ENCODE measurements at places on chromosomes 1 and 21.

GRCh38 chr1:184860535-184860934, 105.9 kb upstream of the EDEM3 start:
- DNase-seq: no peak

DNA sequence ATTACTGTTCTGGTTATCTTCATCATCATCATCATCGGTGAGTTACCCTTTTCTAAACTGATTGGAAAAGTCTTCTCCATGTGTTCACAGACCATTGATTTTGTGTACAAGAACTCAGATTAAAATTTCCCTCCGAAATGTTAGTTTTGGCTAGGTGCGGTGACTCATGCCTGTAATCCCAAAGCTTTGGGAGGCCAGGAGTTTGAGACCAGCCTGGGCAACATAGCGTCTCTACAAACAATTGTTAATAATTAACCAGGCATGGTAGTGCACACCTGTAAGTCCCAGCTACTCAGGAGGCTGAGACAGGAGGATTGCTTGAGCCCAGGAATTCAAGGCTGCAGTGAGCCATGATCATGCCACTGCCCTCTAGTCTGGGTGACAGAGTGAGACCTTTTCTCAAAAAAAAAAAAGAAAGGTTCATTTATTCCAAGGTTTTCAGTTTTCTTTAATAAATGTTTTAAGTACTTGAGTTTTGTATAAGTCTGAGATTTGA, 5.9 kb upstream of the PER3 start:
- DNase-seq: no peak

DNA sequence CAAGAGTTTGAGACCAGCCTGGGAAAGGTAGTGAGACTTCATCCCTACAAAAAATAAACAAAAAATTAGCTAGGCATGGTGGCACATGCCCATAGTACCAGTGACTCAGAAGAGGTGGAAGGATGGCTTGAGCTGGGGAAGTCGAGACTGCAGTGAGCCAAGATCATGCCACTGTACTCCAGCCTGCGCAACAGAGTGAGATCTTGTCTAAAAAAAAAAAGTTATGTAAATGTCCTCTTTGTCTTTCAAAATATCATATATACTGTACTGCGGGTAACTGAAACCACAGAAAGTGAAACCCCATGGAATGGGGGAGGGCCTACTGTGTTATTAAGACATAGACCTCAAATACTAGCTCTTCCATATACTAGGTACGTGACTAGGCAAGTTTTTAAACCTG, 20.8 kb downstream of the ACADM start:
- no peak for DNase-seq

- DNase-seq: no peak
These were observed 14.3 kb upstream of the WDTC1 start for GRCh38 chr1:27220096-27220495.

DNA sequence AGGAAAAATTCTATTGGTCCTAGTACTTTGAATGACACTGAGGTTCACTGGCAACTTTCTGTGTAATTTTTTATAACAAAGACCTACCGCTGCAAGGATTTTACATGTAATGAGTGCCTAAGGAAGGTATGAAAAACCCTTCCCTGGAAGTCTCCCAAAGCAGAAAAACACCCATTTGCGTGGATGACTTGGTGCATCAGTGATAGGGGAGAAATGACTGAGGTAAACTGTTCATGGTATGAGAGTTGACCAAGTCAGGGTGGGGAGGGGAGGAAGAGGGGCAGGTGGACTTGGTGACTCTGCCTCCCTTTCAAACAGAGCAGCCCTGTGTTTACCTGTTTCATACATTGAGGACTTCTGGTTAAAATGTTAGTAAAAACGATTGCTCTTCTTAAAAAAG, 78.8 kb upstream of the IPO9 start:
- no peak for DNase-seq

- DNase-seq: no peak
These were observed 17.4 kb downstream of the KIAA0319L start for GRCh38 chr1:35539824-35540261.

DNA sequence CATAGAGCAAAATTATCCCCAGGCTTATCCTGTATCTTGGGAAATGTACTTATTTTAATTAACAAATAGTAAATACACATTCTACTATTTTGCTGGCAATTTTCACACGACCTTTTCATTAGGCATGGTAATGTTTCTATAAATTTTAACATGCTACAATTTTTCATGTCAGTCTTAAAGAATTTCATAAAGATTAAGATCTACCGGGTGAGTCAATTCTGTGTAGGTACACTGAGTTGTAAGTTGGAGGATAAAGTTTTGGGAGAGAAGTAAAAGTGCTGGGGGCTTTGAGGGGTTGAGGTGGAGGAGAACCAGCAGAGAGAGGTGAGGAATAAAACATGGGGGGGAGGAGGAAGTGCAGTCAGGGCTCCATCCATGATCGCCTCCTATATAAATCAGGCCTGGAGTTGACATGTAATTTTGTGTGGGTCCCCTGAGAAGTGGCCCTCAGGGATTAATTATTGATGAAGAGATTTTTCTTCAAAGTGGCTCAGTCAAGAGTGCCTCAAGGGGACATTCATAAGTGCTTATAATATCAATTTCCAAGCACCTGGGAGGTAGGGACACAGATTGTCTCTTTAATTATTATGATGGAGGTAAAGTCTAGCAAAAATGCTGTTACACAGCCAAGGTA, 7.2 kb downstream of the DPYD start:
- no peak for DNase-seq

GRCh38 chr1:31166462-31166861, 73.2 kb downstream of the NKAIN1 start:
- DNase-seq: no peak

DNA sequence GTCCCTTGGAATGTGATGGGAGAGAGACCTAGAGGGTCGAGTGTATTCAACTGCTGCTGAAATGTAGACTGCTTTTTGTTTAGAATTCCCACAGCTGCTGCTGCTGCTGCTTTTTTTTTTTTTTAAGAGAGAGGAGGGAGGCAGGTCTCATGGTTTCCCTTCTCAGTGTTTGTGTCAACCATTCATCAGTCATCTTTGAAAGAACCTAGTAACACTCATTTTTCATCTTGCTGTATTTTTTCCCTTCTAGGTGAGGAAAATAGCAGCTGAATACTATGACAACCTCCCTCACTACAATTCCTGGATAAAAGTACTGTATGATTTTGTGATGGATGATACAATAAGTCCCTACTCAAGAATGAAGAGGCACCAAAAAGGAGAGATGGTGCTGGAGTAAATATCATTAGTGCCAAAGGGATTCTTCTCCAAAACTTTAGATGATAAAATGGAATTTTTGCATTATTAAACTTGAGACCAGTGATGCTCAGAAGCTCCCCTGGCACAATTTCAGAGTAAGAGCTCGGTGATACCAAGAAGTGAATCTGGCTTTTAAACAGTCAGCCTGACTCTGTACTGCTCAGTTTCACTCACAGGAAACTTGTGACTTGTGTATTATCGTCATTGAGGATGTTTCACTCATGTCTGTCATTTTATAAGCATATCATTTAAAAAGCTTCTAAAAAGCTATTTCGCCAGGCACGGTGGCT, 9.2 kb downstream of the DEGS1 start:
- no peak for DNase-seq

GRCh38 chr1:227428803-227429202, 110.5 kb upstream of the CDC42BPA start:
- DNase-seq: no peak

DNA sequence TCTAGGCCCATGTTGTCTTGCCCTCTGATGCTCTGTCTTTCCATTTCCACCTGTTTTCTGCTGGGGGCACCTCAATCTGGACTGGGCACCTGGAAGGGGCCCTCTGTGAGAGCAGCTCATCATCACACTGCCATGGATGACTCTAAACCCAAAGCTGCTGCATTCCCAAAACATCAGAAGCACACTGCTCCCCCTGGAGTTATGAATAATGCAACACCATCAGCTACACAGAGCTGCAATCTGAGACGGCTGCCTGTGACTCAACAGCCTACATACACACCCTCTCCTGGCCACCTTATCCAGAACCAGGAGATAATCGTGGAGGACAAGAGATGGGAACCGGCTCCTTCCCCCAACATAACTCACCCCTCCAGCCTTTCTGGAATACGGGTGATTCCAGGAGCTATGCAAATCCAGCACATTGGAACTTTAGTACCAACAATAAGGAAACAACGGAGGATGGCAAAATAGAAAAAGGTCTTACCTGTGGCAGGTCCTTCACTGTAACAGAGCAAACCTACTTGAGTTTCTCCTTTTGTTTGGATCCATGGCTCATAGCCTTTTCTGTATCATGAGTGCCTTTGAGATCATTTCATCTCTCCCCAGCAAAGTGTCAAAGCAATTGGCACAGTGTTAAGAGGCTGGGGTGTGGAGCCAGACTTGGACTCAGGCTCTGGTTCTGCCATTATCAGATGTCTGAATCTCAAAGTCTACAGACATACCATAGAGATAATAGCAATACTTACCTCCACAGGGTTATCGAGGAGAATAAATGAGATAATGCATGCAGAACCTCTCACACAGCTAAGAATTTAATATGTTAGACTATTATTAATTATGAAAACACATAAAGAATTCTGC, 29.3 kb downstream of the AK2 start:
- DNase-seq: no peak

DNA sequence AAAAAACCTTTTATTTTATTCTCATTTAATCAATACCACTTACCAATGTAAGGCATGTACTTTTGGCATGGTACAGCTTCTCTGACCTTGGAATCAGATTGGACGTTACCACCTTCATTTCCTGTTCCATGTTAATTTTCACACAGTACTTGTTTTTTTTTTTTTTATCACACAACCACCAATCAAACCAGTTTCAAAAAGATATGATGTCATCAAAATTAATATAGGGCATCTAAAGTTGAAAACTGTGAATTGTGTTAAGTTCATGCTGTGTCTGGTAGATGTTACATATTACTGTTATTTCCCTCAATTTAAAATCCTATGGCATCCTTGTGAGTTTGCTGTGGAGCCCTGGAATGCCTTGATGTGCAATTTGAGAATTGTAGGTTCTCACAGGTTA, 85.1 kb downstream of the NPHS2 start:
- no peak for DNase-seq

DNA sequence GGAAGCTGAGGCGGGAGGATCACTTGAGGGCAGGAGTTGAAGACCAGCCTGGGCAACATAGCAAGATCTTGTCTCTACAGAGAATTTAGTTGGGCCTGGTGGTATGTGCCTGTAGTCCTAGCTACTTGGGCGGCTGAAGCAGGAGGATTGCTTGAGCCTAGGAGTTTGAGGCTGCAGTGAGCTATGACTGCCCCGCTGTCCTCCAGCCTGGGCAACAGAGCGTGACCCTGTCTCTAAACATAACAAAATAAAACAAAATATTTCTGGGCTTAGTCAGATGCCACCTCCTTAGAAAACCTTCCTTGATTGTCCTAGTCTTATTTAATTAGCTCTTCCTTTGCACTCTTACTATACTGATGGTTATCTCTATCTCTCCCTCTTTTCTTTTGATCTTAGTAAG, 8.5 kb downstream of the TGFB2 start:
- DNase-seq: no peak

DNA sequence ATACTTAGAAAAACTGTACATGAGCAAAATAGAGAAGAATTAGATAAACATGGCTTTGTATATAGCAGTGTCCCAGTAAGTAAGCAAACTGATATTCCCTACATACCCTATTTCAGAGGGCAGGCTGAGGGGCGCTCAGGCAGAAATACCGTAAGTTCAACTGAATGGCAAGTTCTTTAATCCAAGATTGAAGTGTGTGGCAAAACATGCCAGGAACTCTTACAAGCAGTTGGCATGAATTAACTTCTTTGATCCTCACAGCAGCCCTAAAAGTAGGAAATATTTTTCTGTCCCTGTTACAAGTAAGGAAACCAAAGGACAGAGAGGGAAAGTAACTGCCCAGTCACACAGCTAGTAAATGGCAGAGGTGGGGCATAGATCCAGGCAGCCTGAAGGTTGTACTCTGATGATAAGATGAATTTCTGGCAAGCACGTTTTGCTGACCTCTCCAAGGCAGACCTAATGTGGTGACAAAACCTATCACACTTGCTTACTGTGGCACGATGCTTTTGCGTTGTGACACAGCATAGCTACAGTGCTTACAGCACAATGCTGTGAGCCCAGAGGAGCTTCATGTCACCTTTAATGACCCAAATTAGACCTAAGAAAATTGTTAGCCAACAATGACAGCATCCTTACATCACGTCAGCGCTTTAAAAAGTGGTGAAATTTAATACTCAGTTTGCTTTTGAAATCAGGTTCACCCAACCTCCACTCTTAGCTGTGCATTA, 35.0 kb upstream of the THEM4 start:
- DNase-seq: no peak

- DNase-seq: no peak
These were observed 27.8 kb upstream of the A3GALT2 start for GRCh38 chr1:33348676-33349080.

GRCh38 chr1:159838715-159839114, 12.0 kb downstream of the SLAMF8 start:
- DNase-seq: no peak

GRCh38 chr1:24594328-24594598, 38.4 kb downstream of the NCMAP start:
- DNase-seq: no peak

- DNase-seq: no peak
These were observed 267.7 kb upstream of the PROX1 start for GRCh38 chr1:213720032-213720431.

Measured in WTC11 (cell line).